Spinal cord (tissue), 10 donors: ENCODE measurements at places on chromosomes 2 and 18. TPM values are rescaled to one million over a fixed set of nuclear protein-coding genes. Genes with fewer than 3 reads are reported as not detected.

DNA sequence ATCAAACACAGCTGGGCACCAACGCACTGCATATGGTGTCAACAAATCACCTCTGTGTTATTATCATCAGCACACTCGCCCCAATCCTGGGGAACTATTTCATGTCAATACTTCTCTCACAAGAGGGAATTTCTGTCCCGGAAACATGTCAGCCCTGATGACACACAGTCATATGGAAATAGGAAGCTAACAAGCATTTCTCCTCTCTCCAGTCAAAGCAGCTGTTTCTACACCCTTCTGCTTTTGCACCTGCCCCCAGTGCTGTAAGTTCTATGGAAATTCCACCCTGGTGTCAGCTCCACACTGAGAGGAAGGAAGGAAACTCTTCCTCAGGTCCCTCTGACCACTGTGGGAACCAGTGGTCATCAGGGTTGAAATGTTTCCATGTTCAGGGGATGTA, 447.6 kb upstream of the ID2 start:
- no peak for DNase-seq
- no peaks in the 10 kb centered on the region for H3K36me3 ChIP-seq
- no peak overlapping the region for H3K4me3 ChIP-seq
- no peak overlapping the region for H3K27ac ChIP-seq

DNA sequence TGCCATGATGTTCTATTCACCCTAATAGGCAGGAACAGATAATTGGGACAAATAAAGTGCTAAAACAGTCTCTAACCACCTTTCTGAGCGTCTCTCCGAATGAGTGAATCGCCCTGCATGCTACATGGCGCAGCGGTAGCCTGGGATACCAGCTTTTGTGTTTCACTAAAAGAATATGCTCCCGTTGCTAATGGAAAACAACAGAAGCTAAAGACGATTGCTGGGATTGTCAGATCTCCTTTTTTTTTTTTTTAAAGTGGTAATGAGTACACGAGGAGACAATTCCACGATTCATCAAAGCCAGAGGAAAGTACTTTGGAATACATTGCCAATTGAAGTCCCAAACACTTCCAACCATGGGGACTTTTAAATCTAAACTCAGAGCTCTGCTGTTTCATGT, 1815.3 kb upstream of the CELF4 start:
- H3K4me1 ChIP-seq, result no peaks in the 10 kb centered on the region
- no peak overlapping the region for H3K4me3 ChIP-seq
- peak overlapping the region; percentile 6 for H3K27ac ChIP-seq
- DNase-seq, result peak; percentile 72
- no peaks in the 10 kb centered on the region for H3K36me3 ChIP-seq
- H3K27me3 ChIP-seq, result no peaks in the 10 kb centered on the region

Gene CPLX4
- total RNA-seq, result 0.22 TPM

Gene ARHGEF33
- total RNA-seq, result 4.0 TPM

DNA sequence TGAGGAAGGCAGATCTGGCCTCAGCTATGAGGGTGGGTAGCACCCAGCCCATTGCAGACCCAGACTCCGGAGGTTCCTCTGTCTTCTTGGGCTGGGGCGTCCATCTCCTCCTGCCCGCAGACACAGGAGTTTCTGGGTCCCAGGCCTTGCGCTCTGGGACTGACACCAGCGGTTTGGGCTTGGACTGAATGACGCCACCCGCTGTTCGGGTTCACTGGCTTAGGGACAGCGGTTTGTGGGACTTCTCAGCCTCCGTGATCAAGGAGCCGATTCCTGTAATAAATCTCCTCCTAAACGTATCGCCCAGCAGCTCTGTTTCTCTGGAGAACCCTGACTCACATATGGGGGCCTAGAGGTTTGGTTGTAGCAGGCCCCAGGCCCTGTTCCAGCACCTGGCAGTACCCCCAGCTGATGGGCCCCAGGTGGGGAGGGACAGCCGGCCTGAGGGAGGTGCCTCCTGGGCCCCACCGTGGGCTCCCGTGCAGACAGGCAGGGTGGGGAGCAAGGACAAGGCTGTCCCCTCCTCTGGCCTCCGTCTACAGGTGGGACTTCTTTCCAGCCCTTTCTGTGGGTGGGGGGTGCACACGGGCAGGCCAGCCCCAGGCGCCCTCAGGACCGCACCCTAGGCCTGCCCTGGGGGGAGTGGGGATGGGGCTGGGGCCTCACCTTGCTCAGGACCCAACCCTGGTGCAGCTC, 4.5 kb upstream of the AQP12A start:
- H3K27me3 ChIP-seq, result no peaks in the 10 kb centered on the region
- DNase-seq, result no peak

Gene ZNF804A
- 3.7 TPM for total RNA-seq

DNA sequence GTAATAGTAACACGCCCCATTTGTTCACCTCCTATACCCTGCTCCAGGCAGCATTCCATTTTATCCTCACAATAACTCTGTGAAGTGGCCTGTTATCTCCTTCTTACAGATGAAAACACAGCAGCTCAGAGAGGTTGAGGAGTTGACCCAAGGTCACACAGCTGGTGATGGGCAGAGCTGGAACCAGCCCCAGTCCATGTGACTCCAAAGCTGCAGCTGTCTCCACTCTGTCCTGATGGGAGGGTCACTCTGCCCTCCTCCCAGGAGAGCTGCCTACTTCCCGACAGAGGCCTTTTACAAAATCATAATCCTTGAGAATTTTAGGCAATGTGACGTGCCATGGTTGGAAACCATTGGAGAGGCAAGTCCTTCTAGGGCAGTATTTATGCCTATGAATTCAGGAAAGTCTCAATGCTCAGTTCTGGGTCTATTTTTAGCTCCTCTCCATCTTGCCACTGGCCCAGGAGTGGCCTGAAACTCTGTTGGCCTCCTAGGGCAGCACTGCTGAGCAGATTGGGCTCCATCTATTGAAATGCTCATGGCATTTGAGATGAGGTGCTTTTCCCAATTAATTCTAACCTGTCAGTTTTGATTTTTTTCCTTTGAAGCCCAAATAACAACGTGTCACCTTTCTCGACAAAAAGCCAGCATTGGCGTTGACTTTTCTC, 162.0 kb upstream of the MSH6 start:
- H3K36me3 ChIP-seq, result no peaks in the 10 kb centered on the region
- peaks cover 10% of the 10 kb centered on the region for H3K4me1 ChIP-seq
- no peak overlapping the region for H3K4me3 ChIP-seq
- no peaks in the 10 kb centered on the region for H3K27me3 ChIP-seq
- DNase-seq, result no peak

GRCh38 chr2:237721458-237721857, 77.1 kb upstream of the RBM44 start:
- H3K4me1 ChIP-seq, result peaks cover 3% of the 10 kb centered on the region
- peaks cover 3% of the 10 kb centered on the region for H3K36me3 ChIP-seq
- no peak for DNase-seq
- H3K27ac ChIP-seq, result no peak overlapping the region
- H3K27me3 ChIP-seq, result no peaks in the 10 kb centered on the region

Gene WDR75
- 76.9 TPM for total RNA-seq

DNA sequence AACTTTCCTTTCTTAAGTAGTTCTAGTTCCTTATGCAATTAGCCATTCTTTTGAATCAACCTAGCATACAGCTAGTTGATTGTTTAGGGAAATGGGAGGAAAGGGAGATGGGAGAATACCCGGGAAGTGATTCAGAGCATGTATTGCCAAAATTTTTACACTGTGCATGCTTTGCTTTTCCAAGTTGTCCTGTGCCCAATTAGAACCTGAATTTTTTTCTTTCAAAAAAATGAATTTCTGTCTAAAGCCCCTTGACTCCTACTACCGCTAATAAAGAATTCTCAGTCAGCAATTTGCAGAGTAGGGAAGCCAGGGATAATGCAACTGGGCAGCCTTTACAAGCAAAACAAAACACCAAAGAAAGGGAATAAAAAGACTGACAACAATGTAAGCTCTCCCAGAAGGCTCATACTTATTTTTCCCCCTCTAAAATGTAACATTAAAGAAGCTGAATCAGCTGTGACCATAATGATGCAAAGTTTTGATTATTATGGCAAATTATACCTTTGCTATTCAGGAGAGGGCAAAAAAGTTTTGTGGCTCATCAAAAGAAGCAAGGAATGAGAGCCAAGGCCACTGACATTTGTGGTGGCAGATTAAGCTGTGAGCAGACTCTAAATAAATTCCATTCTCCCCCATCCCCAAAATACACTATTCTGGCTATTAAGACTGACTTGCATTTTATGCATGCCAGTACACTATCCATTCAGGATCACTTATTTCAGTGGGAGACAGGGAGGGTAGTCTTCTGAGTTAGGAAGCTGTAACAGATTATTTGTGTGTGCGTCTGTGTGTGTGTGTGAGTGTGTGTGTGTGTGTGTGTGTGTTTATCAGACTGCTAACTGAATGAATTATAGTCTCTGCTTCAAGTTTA, 174.3 kb downstream of the ERBB4 start:
- DNase-seq, result peak; percentile 44
- H3K27me3 ChIP-seq, result no peaks in the 10 kb centered on the region
- H3K4me1 ChIP-seq, result no peaks in the 10 kb centered on the region
- peak overlapping the region; percentile 79 for H3K27ac ChIP-seq
- H3K36me3 ChIP-seq, result no peaks in the 10 kb centered on the region
- H3K4me3 ChIP-seq, result peak overlapping the region; percentile 19

GRCh38 chr2:191748528-191749180, 70.7 kb downstream of the NABP1 start:
- no peaks in the 10 kb centered on the region for H3K36me3 ChIP-seq
- H3K27me3 ChIP-seq, result no peaks in the 10 kb centered on the region
- H3K27ac ChIP-seq, result no peak overlapping the region
- no peaks in the 10 kb centered on the region for H3K4me1 ChIP-seq
- no peak for DNase-seq
- no peak overlapping the region for H3K4me3 ChIP-seq

DNA sequence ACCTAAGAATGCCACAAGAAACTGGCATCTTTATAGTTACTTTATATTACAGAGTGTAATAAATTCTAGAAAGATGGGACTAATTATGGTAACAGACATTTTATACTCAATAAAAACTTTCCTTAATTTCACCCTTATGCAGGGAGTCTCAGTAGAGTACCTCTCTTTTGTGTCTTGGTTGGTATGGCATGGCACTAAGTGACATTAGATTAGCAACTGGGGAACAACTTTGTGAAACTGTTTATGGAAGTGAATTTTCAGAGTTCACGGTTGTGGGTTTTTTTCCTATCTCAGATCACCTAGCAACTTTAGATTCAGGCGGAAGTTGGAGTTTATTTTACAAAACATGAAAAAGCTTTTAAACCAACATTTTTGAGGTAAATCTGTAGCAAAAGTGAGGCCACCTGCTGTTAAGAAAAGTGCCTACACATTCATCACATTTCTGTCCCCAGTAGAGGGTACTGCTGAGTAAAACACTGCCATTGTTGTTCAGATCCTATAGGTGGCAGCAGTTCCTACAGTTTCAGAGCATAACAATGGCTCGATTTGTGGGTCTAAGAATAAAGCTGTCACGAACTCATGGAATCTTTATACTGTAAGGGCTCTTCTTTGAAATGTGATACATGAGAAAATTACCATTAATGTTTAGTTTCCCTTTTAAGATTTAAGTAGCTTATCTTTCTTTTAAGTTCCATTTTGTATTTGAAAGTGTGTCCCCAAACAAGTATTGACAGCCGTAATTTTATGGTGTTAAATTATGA, 117.6 kb downstream of the CAMKMT start:
- no peaks in the 10 kb centered on the region for H3K36me3 ChIP-seq
- no peak overlapping the region for H3K4me3 ChIP-seq
- H3K4me1 ChIP-seq, result no peaks in the 10 kb centered on the region
- DNase-seq, result peak; percentile 64
